ENCODE measurements at places on chromosomes 5 and 9.

DNA sequence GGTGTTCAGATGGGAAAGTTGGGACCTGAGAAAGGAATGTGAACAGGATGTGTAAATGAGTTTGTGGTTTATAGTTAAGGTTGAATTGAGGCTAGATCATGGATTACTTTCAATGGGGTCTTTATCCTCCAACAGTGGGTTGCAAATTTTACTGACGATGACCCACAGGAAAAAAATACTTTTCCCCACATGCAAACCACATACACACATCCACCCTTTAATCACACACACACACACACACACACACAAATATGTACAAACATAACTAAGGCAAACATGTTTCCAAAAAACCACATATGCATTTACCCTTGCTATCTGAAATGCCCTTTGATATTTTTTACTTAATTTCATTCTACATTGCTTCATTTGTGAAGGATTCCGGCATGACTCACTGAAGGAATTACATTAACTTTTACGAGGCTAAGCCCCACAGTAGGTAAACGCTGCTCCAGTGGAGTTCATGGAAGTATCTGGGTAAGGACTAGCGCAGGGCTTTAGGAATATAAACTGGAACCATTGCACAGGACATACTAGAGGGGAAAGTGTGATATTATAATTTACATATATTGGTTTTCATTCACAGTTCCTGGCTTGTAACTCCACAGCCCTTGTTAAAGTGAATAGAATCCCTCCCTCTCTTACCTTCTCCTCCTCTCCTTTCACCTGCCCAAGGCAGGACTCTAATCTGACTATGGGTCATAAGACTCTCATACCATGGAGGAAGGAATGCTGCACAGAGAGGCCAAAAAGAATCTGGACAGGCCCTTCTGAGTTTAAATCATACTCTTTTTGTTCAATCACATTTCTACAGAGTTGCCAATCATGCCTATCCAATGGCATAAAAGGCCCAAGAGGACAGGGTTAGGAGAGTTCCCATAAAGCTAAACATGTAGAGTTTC, 8.5 kb upstream of the SPEF2 start:
- DNase-seq: peak; percentile 80

DNA sequence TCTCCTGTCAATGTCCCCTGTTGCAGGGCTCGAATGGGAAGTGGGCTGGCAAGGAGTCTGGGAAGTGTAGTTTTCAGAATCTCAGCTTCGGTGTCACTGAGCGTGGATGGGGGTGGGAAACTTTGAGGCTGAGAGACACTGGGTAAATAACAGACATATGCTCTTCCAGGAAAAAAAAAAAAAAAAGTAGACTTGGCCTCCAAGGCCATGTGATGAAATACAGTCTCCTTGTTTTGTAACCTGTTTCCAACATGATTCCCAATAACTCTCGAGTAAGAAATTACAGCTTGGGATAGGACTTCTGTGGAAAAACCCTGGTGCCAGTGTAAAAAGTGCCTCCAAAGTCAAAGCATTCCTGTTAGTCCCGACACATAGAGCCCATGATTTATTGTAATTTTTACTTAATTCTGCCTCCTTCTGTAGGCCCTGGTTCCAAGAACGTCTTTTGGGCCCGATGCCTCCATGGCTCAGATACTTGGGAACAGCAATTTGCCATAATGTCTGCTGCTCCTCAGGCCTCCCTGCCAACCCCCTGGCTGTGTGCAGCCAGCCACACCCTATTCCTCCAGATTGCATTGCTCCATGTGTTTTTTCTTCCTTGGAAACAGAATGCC, 119.5 kb upstream of the TNC start:
- DNase-seq: no peak

DNA sequence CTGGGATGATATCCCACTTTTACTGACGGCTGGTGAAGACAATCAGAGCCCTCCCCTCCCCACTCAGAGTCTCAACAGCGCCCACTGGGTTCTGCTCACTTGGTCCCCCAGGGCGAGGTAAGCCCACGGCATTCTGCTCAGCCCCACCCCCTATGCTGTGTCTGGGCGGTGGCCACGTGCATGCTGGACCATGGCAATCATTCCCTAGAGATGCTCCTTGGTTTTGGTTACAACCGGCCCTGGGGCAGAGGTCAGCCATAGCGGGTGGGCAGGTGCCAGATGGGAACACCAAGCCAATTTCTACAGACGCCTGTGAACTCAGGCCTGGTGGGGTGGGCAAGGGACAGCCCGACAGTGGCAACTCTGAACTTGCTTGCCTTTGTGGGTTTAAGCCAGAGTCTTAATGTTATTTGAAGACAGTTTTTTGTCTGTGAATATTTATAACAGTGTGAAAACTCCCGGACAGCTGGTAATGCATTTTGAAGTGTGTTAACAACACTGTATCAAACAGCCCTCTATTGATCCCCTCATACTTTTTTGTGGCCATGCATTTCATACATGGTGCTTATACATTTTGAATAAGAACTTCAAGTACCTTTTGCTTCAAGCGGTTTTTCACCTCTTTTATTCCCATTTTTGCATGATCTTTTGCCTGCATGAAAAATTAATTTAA, 94.2 kb downstream of the CRB2 start:
- no peak for DNase-seq

DNA sequence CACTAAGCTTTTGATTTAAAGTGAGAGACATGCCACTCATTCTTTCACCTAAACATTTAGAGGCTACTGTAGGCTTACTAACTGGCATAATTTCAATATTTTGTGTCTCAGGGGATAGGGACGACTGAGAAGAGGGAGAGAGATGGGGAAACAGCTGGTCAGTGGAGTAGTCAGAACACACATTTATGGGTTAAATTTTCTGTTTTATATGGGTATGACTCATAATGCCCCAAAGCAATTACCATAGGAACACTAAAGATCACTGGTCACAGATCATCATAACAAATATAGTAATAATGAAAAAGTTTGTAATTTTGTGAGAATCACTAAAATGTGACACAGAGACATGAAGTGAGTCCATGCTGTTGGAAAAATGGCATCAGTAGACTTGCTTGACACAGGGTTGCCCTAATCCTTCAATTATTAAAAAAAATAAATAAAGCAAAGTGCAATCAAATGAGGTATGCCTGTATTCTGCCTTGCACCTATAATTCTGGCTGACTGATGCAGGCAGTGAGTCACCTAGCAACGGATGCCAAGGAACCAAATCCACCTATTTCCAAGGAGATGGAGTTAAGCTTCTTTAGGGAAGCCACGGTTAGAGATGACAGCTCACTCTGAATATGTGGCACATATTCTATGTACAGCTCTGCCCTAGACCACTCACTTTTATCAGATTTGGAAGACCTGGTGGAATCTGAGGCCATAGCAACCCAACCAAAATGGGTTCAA, 166.1 kb downstream of the MARCHF11 start:
- DNase-seq: no peak

DNA sequence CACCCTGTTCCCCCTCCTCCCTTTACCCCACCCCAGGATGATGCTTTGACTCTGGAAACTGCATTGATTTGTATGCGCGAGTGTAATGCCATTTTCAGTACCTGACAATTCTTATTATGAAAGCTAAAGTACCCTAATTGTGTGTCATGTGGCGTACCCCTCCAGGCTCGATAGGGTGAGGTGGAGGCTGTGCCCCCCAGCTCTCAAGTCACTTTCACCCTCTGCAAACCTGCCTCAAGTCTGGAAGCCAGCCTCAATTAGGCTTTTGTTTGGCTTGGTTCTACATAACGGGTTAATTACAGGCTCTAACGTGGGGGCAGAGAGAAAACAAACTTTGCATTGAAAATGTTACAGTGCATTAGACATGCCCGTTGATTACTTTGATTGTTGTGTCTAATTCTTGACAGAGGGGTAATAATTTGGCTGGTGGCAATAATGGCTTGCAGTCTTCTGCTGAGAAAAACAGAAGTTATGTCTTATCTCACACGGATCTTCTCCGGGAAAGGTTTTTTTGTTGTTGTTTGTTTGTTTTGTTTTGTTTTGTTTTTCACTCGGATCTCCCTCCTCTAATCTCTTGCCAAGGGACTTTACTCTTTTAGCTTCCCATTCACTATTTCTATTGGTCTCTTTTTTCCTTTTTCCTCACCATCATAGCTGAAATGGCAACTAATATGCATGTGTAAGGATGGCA, 12.6 kb downstream of the ISL1 start:
- DNase-seq: no peak

DNA sequence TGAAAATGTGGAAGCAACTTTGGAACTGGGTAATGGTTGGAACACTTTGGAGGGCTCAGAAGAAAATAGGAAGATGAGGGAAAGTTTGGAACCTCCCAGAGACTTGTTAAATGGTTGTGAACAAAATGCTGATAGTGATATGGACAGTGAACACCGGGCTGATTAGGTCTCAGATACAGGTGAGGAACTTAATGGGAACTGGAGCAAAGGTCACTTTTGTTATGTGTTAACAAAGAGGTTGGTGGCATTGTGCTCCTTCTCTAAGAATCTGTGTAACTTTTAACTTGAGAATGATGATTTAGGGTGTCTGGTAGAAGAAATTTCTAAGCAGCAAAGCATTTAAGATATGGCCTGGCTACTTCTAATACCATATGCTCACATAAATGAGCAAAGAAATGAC, 36.4 kb upstream of the CXCL14 start:
- no peak for DNase-seq

GRCh38 chr9:83238871-83239640, 176.1 kb upstream of the RASEF start:
- DNase-seq: no peak

DNA sequence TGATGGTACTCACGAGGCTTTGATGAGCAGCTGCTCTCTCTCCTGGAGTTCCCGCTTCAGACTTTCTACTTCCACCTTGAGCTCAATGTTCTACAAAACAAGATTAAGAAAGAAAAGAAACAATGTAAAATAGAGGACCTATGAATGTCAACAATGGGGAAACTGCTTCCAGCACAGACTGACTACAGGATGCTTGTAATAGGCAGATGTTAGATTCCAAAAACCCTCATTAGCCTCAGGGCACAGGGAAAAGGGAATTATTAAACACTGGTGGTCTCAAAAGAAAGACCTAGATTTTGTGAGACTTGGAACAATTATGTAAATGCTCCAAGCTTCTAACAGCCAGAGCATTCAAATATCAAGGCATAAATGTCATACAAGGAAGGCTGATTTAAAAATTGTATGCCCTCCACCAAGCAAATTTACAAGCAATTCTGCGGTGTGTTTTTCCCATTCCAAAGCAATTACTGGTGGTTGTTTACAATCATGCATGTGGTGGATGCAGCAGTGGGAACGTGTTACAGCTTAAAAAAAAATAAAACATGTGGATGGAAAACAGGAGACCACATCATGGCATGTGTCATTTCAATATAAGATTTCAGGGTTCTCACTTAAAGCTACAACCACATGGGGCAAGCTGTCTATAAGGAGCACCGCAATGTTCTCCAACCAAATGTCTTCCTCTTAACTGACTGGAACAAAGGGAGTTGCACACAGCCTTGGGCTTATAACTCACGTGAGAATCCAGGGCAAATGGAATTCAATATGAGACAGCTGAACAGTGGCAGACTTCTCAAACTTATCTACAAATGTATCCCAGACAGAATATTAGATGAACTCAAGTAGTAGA, 34.0 kb downstream of the CDK5RAP2 start:
- no peak for DNase-seq

- no peak for DNase-seq
These were observed 54.6 kb upstream of the SYNPO start for GRCh38 chr5:150585781-150586341.

- DNase-seq: no peak
These were observed 529.1 kb upstream of the SEMA6A start for GRCh38 chr5:117103703-117104102.

- no peak for DNase-seq
These were observed 75.7 kb upstream of the NFIB start for GRCh38 chr9:14389657-14390056.

- no peak for DNase-seq
These were observed 238.1 kb downstream of the FBXL7 start for GRCh38 chr5:15737871-15738664.

DNA sequence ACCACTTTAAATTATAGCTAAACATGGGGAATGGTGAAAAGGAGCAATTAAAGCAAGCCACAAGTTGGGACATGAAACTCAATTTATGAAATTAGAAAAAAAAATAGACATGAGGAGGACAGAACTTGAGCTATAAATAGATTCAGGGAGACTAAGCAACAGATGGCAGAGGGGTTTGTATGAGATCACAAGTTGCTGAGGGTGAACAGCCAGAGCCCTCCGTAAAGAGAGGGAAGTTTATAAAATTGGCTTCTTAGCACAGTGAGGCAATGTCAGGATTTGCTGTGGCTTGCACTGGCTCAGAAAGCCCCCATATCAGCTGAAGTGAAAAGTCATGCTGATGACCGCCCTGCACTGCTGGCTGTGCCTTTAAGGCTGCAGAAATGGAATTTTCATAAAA, 443.4 kb upstream of the CD180 start:
- no peak for DNase-seq

GRCh38 chr5:143433670-143434069, 30.2 kb upstream of the NR3C1 start:
- no peak for DNase-seq

GRCh38 chr9:90896231-90896630, 94.6 kb downstream of the SYK start:
- no peak for DNase-seq

GRCh38 chr5:170479484-170479883, 24.3 kb upstream of the KCNIP1 start:
- peak; percentile 47 for DNase-seq

GRCh38 chr5:134989266-134989830, 21.6 kb downstream of the CATSPER3 start:
- DNase-seq: no peak

GRCh38 chr5:178642351-178642909, 15.6 kb upstream of the CLK4 start:
- peak; percentile 91 for DNase-seq

- no peak for DNase-seq
These were observed 139.7 kb downstream of the TLE1 start for GRCh38 chr9:81549500-81550206.

DNA sequence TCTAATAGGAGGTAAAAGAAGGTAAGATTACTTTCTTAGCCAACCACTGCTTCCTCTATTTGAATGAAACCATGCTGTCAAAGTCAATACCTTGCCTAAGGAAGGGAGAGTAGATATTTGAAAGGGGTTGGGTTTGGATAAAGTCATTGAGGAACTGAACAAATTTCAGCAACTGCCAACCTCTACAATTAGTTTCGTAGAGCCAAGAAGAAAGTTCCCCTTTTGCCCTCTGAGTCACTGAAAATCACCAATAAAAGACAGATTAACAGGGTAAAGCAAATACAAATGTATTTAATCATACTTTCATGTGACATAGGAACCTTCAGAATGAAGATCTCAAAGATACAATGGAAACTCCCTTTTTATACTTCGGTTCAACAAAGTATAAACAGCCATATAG, 615.7 kb downstream of the GABRG2 start:
- DNase-seq: peak; percentile 46

- DNase-seq: no peak
These were observed 283.4 kb upstream of the GRAMD2B start for GRCh38 chr5:126139773-126140172.

Measured in LoVo (cell line).